ENCODE measurements at places on chromosomes 2 and 18.

GRCh38 chr18:73900106-73900835, 247.4 kb downstream of the FBXO15 start:
- no peak for DNase-seq

DNA sequence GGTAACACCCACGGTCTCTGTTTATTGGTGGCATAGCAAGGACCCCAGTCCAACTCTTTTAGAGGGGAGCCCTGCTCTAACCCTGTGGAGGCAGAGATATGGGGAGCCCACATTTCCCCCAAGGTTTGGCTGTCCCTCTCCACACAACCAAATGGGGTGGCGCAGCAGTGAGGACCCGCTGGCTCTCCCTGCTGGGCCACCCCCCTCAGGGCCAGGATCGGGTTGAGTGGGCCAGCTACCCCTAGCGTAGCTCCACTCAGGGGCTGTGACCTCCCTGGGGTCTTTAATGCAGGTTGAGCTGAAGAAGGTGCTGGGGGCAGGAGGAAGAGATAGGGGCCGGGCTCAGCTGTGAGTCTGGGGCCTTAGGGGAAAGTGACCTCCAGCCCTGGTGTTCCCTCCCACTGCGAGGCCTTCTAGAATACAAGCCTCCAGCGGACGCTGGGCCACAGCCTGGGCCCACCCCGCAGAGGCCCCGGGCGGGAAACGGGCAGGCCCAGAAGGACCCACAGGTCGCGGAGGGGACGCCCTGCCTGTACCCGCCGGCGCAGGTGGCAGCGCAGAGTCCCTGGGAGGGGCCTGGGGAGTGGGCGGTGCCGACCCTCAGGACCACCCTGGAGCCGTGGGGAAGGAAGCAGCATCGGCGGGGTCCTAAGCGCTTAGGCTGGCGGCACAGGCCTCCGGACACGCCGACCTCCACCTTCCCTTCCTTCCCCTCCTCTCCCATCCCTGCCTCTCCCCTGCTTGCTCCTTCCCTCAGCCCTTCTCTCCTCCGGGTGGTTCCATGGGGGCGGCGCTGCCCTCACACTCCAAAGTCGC, 9.6 kb downstream of the CROCC2 start:
- DNase-seq, result peak; percentile 46

DNA sequence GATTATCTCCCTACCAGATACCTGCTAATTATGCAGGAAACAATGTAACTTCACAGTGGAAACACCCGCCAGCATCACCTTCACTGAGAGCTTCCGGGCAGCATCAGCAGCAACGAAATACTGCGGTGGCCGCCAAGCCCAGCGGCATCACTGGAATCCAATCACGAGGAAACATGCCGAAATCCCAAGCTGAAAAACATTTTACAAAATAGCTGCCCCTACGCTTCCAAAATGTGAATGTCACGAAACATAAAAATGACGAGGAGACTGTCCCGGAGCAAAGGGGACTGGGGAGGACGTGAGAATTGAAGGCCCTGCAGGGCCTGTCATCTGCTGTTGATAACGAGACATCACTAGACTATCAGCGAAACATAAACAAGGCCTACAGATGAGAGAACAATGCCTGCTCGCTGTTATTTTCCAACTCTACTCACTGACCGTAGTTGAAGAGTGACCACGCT, 82.6 kb downstream of the HDAC4 start:
- no peak for DNase-seq

DNA sequence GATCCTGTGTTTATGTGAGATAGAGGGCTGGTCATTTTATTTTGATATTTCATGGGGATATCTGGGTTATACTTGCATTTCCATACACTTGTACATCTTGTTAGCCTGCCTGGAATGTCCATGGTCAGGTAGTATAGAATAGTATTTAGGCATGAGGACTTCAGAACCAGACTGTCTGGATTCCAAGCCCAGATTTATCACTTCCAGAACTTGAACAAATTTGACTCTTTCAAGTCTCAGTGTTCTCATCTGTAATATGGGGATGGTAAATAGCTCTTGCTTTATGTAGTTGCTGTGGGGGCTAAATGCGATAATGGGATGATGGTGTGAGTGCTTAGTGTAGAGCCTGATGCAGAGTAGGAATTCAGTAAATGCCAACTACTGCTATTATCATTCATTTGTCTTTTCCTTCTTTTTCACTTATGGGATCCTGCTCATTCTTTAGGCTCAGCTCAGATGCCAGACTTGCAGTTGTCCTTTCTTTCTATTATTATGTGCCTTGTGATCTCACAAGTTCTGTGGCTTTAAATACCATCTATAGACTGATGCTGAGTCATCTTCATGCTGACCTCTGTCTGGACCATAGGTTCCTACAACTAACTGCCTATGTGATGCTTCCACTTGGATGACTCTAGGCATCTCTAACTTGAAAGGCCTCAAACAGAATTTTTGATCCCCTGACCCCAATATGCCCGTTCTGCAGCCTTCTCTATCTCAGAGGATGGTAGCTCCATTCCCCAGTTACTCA, 67.4 kb downstream of the POLE4 start:
- no peak for DNase-seq

GRCh38 chr2:211055438-211055837, 499.0 kb downstream of the CPS1 start:
- no peak for DNase-seq

GRCh38 chr18:6659963-6660725, 69.4 kb upstream of the ARHGAP28 start:
- peak; percentile 82 for DNase-seq

DNA sequence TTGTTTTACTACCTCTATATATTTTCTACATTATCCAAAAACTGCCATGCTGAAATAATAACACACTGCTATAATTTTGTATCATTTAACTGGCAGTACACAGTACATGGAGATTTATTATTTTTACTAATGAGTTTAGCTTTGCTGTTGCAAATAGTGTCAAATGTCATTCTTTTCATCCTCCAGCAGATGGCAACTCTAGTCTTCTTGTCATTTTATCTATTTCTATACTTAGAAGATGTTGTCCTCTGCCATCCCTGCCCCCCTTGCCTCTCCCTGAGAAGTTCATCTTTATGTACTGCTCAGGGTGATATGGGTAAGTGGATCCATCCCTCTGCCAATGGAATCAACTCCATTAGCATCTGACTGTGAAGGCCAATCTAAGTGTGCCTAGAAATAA, 21.7 kb upstream of the LRRTM1 start:
- peak; percentile 23 for DNase-seq

DNA sequence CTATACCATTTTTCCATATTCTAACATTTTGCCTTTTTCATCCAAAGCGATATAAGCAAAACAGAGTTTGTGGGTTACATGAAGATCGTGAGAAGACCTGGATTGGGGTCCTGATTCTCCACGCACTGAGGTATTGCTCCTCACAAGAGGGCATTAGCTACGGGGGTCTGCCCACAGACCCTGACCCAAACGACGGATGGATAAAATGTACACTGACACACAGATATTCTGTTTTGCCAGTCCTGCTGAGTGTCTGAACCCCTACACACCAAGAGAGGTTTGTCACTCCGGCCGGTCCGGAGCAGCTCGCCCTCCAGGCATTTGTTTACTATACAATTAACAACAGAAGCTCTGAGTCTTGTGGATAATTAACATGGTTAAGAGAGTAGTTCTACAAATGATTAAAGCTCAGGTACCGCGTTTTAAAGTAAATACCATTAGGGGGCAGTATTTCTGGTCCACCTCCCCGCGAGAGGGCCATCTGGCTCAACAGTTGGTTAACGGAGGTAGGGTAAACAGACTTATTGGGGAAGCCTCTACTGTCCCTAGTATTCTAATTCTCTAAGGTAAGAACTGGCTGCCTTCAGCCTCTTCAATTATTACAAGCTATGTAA, 28.4 kb downstream of the SCYGR8 start:
- DNase-seq, result no peak

DNA sequence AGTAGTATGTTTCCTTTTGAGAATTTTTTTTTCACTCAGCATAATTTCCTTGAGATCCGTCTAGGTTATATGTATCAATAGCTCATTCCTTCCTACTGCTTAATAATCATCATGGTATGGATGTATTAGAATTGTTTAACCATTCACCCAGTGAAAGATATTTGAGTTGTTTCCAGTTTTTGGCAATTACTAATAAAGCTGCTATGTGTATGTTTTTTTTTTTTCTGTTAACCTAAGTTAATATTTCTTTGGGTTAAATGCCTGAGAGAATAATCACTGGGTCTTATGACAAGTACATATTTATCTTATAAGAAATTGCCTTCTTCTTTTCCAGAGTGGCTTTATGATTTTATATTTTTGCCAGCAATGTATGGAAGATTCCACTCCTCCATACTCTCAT, 96.4 kb upstream of the ST6GAL2 start:
- peak; percentile 65 for DNase-seq

- no peak for DNase-seq
Measured at GRCh38 chr2:66073172-66073571, 361.8 kb upstream of the MEIS1 start.

- no peak for DNase-seq
Measured at GRCh38 chr2:214203744-214204289, 207.0 kb upstream of the VWC2L start.

DNA sequence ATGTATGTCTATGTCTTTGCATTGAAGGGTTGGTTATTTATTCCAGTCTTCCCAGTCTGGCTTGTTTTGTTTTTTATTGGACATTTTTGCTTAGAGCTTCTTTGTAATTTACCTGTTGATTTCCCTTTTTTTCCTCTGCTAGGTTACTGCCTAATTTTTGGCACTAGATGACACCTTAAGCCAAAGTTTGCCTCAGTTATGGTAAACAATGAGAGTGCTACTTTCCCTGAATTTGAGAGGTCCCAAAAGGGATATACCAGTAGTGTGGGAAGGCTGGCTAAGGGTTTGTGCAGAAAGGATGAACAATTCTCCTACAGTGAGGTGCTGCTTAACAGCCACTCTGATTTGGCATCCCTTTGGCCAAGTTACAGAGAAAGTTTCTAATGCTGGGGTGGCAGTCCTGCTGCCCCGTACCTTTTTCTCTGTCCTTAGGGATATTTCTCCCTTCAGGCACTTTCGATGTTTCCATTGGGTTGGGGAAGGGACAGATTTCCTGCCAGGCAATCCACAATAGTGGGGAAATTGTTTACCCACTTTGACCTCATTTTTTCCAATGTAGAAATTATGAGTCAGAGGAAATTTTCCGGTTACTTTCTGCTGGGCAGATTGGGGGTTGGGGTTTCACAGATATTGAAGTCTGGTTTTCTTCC, 354.9 kb downstream of the PTPRM start:
- no peak for DNase-seq

DNA sequence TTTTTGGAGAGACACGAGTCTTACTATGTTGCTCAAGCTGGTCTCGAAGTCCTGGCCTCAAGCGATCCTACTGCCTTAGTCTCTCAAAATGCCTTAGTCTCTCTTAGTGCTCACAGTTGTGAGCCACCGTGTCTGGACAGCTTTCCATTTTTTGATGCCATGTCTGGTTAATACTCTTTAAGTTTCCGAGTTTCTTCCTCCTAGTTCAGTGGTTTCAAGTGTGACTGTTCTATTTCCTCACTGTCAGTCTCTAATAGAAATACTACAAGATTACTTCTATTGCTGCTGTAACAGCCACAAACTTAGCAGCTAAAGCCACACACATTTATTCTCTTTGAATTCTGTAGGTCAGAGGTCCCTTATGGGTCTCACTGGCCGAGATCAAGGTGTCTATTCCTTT, 125.1 kb upstream of the MGAT5 start:
- DNase-seq, result no peak

- no peak for DNase-seq
Measured at GRCh38 chr2:16525265-16525887, 140.3 kb downstream of the CYRIA start.

- no peak for DNase-seq
Measured at GRCh38 chr18:27956001-27956640, 220.8 kb downstream of the CDH2 start.

DNA sequence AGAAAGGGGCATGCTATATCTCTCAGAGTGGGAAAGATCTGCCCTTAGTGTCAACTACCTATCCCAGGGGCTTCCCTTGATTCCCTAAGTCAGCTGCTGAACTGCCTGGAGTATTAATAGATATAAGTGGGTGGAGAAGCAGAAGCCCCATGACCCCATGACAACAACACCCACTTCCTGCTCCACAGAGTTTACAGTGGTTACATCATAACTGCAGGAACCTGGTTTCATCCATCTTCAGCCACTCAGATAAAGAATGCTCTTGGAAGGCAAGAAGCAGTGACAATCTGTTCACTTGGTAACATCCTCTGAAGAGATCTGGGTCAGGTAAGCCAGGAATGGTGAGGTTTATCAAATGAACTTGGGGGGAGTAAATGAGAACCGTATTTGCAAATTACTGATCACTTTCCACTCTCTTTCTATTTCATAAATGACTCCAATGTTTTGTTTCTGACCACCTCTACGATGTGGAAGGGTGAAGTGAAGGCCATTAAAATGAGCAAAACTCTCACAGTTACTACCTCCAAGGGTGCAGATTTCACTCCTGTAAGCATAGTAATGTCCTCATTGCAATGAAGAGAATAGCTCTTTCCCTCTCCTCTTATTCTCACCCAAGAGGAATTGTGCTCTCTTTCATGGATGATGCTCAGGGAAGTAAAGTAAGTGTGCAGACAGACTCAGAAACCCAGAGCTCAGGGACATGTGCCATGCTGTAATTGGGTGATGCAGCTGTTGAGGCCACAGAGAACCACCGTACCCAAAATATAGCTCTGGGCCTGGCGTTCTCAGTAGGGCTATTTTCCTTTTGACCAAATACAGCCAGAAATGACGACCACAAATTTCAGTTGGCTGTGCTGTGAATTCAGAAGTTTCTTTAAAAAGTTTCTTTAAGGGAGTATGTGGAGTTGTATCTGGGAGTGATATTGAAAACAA, 192.8 kb upstream of the APCDD1 start:
- no peak for DNase-seq

Data from muscle of back (tissue), 13 donors.